ENCODE measurements at places on chromosomes 13 and 19. TPM values are rescaled to one million over a fixed set of nuclear protein-coding genes. Genes with fewer than 3 reads are reported as not detected.

GRCh38 chr13:92807353-92807752, 419.3 kb upstream of the GPC6 start:
- DNase-seq, result peak; percentile 26
- no peaks in the 10 kb centered on the region for H3K27me3 ChIP-seq
- no peaks in the 10 kb centered on the region for H3K36me3 ChIP-seq
- H3K4me3 ChIP-seq, result no peak overlapping the region
- no peaks in the 10 kb centered on the region for H3K4me1 ChIP-seq

DNA sequence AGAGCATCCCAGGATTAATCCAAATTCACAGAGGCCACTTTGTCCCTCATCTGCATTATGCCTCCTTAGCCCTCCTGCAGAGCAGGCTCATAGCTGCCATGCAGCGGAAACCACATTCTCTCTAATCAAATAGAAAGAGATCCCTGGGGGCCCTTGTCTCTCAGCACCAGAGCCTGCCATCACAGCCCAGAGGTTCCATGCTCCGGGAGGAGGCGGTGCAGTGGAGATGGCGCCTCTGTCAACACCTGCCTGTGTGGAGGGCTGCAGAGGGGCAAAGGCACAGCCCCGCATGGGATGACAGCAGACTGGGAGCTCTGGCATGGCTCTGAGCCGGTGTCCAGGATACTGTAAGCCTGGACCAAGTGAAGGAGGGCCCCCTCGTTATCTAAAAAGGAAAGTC, 111.3 kb downstream of the SLC7A1 start:
- no peaks in the 10 kb centered on the region for H3K36me3 ChIP-seq
- no peaks in the 10 kb centered on the region for H3K4me1 ChIP-seq
- no peak overlapping the region for H3K27ac ChIP-seq
- DNase-seq, result no peak
- peaks cover 59% of the 10 kb centered on the region for H3K27me3 ChIP-seq

DNA sequence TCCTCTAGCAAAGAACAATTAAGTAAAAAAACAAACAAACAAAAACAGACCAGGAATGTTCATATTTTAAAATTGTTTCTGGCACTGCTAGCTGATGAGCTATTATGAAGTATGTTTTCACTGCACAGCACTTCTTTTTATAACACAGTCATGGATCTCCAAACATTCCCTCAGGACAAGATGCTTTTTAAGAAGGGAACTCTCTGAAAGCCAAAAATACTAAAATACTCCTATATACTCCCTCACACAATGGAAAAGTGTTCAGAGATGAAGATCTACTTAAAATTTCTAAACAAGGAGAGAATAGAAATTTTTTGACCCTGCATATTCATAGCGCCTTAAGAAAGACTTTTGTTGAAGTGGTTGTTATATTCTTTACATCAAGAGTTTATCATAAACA, 926.8 kb downstream of the DIAPH3 start:
- no peak overlapping the region for H3K27ac ChIP-seq
- no peak for DNase-seq
- no peaks in the 10 kb centered on the region for H3K4me1 ChIP-seq
- H3K4me3 ChIP-seq, result no peak overlapping the region
- H3K27me3 ChIP-seq, result no peaks in the 10 kb centered on the region
- H3K36me3 ChIP-seq, result no peaks in the 10 kb centered on the region

- H3K4me3 ChIP-seq, result no peak overlapping the region
- DNase-seq, result peak; percentile 33
- no peaks in the 10 kb centered on the region for H3K27me3 ChIP-seq
- H3K36me3 ChIP-seq, result no peaks in the 10 kb centered on the region
- no peak overlapping the region for H3K27ac ChIP-seq
Measured at GRCh38 chr13:30725326-30726085, 9.8 kb upstream of the ALOX5AP start.

- no peaks in the 10 kb centered on the region for H3K4me1 ChIP-seq
- no peak for DNase-seq
- no peak overlapping the region for H3K27ac ChIP-seq
- no peaks in the 10 kb centered on the region for H3K27me3 ChIP-seq
- no peak overlapping the region for H3K4me3 ChIP-seq
- no peaks in the 10 kb centered on the region for H3K36me3 ChIP-seq
Measured at GRCh38 chr19:21947775-21948174, 63.0 kb downstream of the ZNF208 start.

DNA sequence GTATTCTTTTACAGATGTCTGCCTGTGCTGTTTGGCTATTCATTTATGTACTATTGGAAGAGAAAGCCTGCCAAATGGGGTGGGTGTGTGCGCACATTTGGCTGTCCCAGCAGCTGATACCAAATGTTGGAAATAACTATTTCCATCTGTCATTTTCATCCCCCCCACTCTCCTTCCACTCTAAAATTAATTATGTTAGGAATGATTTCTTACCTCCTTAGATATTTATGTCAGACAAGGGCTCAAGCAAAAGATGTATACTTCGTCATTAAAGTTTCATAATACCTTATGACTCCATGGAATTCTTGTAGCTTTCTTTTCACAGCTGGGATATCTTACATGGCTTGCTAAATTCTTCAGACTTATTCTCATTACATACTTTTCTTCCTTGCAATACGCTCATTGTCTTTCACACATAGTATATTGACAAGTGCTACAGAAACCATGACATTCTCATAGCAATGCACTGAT, 18.6 kb downstream of the ITM2B start:
- H3K4me3 ChIP-seq, result no peak overlapping the region
- peaks cover 4% of the 10 kb centered on the region for H3K4me1 ChIP-seq
- peak; percentile 58 for DNase-seq
- no peaks in the 10 kb centered on the region for H3K27me3 ChIP-seq
- H3K27ac ChIP-seq, result no peak overlapping the region

DNA sequence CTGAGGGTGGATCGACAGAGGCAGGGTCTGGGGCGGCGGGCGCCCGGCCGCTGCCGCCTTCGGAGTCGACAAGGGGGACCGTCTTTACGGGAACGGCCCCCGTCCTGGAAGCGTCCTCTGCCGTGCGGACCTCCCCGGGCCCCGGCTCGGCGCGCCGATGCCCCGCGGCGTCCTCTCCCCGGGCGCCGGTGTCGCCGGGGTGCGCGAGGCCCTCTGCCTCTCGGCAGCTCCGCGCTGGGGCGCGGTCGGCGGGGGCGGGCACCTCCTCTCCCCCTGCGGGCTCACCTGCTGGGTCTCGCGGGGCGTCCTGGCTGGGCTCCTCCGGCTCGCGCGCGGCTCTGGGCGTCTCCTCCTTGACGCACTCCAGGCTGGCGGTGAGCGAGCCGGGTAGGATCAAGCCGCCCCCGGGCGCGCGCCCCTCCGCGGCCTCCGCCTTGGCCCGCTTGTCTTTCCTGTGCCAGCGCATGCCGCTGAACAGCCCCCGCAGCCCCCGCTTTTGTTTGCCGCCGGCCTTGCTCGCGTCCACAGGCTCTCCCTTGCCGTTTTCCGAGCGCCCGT, 1.5 kb downstream of the AMER2 start:
- no peak overlapping the region for H3K4me3 ChIP-seq
- H3K27me3 ChIP-seq, result peaks cover 48% of the 10 kb centered on the region
- DNase-seq, result no peak
- H3K27ac ChIP-seq, result no peak overlapping the region

DNA sequence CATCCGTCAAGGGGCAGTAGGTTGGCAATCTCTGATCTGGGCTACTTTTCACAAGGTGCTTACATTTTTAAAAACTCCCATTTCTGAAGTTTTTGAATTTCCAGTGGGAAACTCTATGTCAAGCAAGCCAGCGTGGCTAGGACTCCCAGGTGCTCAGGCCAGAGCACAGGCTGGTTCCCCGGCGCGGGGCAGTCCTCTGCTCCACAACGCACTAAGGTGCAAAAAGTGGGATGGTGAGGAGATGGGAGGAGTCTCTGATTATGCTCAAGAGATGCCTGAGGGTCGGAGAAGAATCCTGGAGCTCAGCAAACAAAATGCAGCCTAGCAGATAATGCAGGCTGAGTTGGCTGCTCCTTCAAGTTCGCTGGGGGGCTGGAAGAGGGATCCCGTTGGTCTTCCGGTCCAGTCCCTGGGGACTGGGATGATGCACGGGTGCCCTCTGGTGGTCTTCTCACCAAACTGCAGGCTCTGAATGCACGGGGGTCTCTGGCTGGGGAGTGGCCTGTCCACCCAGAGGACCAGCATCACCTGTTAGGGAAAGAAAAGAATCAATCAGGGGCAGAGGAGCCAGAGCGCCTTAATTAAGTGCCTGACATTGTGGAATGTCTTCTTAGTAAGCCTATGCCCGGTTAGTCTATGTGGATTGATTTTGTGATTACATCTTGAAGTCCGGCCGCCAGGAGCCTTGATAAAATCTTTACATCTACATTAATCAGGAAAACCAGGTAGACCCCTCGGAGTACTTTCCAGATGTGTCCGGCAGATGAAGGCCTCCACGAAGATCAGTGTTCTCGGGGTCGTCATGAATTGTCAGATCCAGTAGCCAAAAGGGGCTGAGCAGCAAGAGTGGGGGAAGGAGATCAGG, 244.4 kb upstream of the MAB21L1 start:
- H3K36me3 ChIP-seq, result no peaks in the 10 kb centered on the region
- no peaks in the 10 kb centered on the region for H3K27me3 ChIP-seq
- peak; percentile 46 for DNase-seq

DNA sequence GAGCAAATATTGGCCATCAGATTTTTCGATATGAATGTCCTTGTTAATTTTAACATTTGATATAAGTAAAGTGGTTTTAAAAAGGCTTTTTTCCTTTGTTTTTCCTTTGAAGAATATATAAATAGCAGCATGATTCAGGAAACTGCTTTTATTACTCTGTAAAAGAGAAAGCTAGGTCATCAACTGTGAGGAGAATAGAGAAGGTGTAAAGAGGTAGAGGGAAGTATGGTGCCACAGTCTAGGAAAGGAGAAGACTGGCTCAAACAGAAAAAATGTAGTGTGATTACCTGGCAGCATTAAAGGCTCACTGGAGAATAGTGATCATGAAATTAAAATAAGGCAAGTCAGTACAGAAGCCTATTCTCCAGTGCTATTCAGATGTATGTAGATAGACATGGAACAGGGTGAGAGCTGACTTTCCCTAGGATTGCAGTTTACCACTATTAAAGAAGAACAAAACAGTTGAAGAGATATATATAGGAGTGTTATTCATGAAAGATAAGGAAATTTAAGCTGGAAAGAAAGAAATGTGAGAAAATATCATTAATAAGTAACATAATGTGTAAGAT, 1115.9 kb upstream of the PCDH9 start:
- H3K4me3 ChIP-seq, result no peak overlapping the region
- H3K27ac ChIP-seq, result no peak overlapping the region
- no peaks in the 10 kb centered on the region for H3K27me3 ChIP-seq
- H3K4me1 ChIP-seq, result no peaks in the 10 kb centered on the region
- no peak for DNase-seq

GRCh38 chr19:20513189-20513904, 52.2 kb downstream of the ZNF737 start:
- H3K4me1 ChIP-seq, result no peaks in the 10 kb centered on the region
- no peaks in the 10 kb centered on the region for H3K36me3 ChIP-seq
- no peak overlapping the region for H3K27ac ChIP-seq
- no peak for DNase-seq
- no peak overlapping the region for H3K4me3 ChIP-seq

DNA sequence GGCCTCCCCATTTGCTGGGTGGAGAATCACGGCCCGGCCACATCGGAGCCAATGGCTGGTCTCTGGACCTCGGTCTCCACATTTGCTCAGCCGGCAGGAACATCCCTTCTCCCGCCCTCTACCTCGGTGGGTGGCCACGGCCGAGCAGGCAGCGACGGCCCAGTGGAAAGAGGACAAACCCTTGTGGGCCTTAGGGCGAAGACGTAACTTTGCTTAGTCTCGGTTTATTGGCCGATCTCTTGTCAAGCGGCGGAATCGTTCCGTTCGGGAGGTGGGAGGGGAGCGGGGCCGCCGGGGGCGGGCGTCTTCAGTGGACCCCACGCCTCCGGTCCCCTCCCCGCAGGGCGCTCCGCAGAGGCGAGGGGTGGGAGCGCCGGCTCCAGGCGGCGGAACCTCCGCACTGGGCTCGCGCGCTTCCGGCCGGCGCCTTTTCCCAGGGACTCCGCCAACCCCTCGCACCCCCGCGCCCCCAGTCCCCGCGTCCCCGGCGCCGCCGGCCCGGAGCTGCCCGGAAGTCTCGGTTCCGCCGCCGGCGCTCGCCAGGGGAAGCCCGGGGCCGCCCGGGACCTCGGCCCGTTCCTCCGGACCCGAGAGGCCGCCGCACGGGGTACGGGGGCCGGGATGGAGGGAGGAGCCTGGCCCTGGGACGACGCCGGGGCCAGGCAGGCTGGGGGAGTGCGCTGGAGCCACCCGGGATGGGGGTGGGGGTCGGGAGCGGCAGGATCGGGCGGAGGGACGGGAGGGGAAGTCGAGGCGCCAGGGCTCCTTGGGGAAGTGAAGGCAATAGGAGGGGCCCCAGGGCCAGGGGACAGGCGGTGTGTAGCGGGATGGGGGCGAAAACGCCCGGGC, at the start of gene ZNF580:
TSS of gene ZNF580 (plus strand) at position 426 of the 849 bp plus-strand sequence. CDS start 1,507 bp downstream, outside the sequence.
- H3K4me3 ChIP-seq, result peak within 1 kb of the TSS; percentile 74
- H3K27me3 ChIP-seq, result no peaks in the 10 kb centered on the region
- peak within 1 kb of the TSS; percentile 76 for H3K27ac ChIP-seq
- peaks cover 14% of the 10 kb centered on the region for H3K36me3 ChIP-seq
- DNase-seq, result peak; percentile 78

DNA sequence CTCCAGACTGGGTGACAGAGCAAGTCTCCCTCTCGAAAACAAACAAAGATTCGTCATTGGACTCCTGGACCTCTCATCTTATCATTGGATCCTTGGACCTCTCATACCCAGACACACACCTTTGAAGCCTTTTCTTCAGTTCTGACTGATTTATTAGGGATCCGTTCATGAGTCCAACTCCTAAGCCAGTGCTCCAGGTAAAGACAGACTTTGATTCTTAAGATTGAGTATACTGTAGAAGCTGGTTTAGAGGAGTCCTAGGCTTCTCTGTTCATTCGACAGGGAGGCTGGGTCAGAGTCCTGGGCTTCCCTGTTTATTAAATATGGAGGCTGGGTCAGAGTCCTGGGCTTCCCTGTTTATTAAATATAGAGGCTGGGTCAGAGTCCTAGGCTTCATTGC, 38.7 kb downstream of the SACS start:
- no peaks in the 10 kb centered on the region for H3K36me3 ChIP-seq
- H3K27me3 ChIP-seq, result no peaks in the 10 kb centered on the region
- no peak overlapping the region for H3K4me3 ChIP-seq
- no peak for DNase-seq
- H3K27ac ChIP-seq, result no peak overlapping the region

- no peak overlapping the region for H3K27ac ChIP-seq
- no peak overlapping the region for H3K4me3 ChIP-seq
- H3K36me3 ChIP-seq, result no peaks in the 10 kb centered on the region
Measured at GRCh38 chr19:35142606-35143230, 337 bp upstream of the FXYD7 start.

MUC16 gene
- not detected for total RNA-seq

ANGPTL4 gene
- 1.9 TPM for total RNA-seq

GYS1 gene
- 38.7 TPM for total RNA-seq
